ENCODE measurements at places on chromosomes 11 and 22. TPM values are rescaled to one million over a fixed set of nuclear protein-coding genes. Genes with fewer than 3 reads are reported as not detected.

The MS4A4A gene
- not detected for total RNA-seq

The C11orf97 gene
- total RNA-seq = not detected

The GALR3 gene
- 0.26 TPM for total RNA-seq

The AQP11 gene
- total RNA-seq = 0.39 TPM

The CYP2D6 gene
- 2.4 TPM for total RNA-seq

The TSSK2 gene
- total RNA-seq = not detected

The MPZL3 gene
- total RNA-seq = 0.33 TPM

The MRGPRX3 gene
- not detected for total RNA-seq

The CEP57 gene
- 79.8 TPM for total RNA-seq

The PRR33 gene
- not detected for total RNA-seq

The FOSL1 gene
- 29.0 TPM for total RNA-seq

The OR5B21 gene
- total RNA-seq = not detected

The RFPL2 gene
- total RNA-seq = not detected

- no peak overlapping the region for H3K4me3 ChIP-seq
- no peaks in the 10 kb centered on the region for H3K36me3 ChIP-seq
- H3K4me1 ChIP-seq = peaks cover 7% of the 10 kb centered on the region
- H3K27ac ChIP-seq = no peak overlapping the region
Observed at GRCh38 chr11:38927993-38928392, 2330.0 kb upstream of the RAG2 start.

- no peaks in the 10 kb centered on the region for H3K4me1 ChIP-seq
- no peak for DNase-seq
- no peaks in the 10 kb centered on the region for H3K36me3 ChIP-seq
- no peak overlapping the region for H3K4me3 ChIP-seq
- no peaks in the 10 kb centered on the region for H3K27me3 ChIP-seq
Observed at GRCh38 chr11:50220651-50221050, 188.0 kb downstream of the OR4C45 start.

DNA sequence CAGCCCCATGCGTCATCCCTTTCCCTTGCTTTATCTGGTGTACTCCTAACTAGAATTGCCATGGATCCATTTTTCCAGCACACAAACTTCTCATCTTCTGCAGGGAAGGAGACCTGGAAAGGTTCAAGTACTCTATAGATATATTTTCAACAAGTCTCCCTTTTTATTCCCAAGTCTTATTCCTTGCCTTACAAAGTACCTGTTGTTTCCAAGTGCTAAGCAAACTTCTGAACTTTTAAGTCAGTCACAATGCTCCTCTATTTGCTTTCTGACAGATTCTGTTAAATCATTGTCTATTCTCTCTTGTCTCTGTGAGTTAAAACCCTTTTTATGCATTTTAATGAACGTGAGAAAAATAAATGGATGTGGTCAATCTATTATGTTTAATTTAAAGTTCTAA lies 20.4 kb downstream of the CCDC73 start:
- DNase-seq = no peak
- H3K4me1 ChIP-seq = no peaks in the 10 kb centered on the region
- no peaks in the 10 kb centered on the region for H3K27me3 ChIP-seq
- H3K27ac ChIP-seq = no peak overlapping the region
- no peaks in the 10 kb centered on the region for H3K36me3 ChIP-seq

- peaks cover 15% of the 10 kb centered on the region for H3K36me3 ChIP-seq
- no peaks in the 10 kb centered on the region for H3K27me3 ChIP-seq
- H3K4me1 ChIP-seq = no peaks in the 10 kb centered on the region
- no peak overlapping the region for H3K4me3 ChIP-seq
- no peak overlapping the region for H3K27ac ChIP-seq
- no peak for DNase-seq
Observed at GRCh38 chr22:31739795-31740201, 10.1 kb downstream of the PRR14L start.

DNA sequence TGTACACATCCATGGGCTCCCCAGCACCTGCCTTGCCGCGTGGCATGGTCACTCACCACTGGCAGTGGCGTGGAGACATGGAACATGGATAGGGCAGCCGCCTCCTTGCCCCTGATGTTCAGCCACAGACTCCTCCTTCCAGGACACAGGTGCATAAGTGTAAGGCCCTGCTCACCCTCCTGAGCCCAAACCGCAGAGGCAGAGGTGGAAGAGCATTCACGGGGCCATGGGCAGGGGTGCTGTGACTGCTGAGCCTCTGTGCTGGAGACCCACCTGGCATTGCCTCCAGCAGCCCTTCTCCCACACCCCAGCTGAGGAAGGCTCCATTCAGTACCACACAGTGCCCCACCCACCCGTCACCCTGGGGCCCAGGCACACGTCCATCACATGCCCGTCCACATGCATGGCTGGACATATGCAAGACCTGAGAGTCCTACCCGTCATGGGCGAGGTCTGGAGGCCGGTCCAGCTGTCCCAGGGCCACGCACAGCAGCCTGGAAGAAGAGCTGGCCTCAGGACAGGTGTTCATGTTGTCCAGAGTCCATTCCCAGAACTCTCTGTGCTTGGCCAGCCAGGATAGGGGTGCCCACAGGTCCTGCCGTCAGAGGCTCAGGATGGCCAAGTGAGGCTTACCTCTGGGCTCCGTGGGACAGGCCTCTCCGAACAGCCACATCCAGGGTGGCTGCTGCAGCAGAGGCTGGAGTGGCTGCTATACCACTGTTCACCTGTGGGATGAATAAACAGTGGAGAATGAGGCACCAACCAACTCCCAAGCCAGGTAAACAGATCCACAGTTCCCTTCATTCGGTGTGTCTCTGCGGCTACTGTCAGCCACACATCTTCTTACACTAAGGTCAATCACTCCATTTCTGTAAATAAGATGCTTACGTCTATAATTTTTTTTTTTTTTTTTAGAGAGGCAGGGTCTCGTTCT lies 1.7 kb upstream of the TUBGCP6 start:
- peak overlapping the region; percentile 98 for H3K4me3 ChIP-seq
- peaks cover 19% of the 10 kb centered on the region for H3K36me3 ChIP-seq
- H3K27ac ChIP-seq = no peak overlapping the region
- H3K27me3 ChIP-seq = no peaks in the 10 kb centered on the region

DNA sequence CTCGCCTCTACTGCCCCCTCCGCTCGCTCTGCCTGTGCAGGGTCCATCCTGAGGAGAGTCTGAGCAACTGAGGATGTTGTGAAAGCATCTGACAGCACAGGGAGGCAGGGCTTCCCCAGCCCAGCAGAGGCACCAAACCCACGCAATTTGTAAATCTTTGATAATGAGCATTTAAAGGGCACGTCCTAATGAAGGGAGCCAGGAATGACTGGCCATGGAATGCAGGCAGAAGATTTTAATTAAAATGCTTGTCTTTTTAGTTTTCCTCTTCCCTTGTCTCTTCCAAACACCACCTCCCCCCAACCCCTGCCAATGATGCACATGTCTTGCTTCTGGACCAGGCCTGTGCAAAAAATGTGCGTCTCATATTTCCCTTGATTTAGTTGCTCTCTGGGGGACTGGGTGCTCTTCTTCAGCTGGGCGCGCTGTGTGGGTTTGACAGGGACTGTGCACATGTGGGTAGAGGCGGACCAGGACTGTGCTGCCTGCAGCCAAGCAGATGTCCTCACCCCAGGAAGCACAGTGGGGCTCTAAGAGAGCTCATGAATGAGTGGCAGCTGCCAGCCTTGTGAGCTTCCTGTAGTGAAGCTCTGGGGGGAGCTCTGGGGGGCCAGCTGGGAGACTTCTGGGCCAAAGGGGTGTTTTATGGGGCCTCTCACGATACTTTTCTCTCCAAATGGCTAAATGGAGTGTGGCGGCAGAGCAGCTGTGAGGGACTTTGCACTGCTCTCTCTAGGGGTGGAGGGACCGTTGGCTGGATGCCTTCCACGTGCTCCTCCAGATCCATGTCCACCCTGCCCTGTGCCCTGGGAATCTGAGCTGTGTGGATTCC lies 273.5 kb downstream of the ST3GAL4 start:
- no peaks in the 10 kb centered on the region for H3K36me3 ChIP-seq
- H3K4me1 ChIP-seq = peaks cover 47% of the 10 kb centered on the region
- peak overlapping the region; percentile 33 for H3K27ac ChIP-seq
- no peaks in the 10 kb centered on the region for H3K27me3 ChIP-seq

GRCh38 chr11:73159297-73159696 lies 17.2 kb upstream of the FCHSD2 start:
- H3K27ac ChIP-seq = no peak overlapping the region
- no peak overlapping the region for H3K4me3 ChIP-seq
- no peak for DNase-seq
- H3K4me1 ChIP-seq = no peaks in the 10 kb centered on the region

GRCh38 chr11:70080763-70081162 lies 2.6 kb downstream of the ANO1 start:
- no peaks in the 10 kb centered on the region for H3K36me3 ChIP-seq
- H3K4me1 ChIP-seq = no peaks in the 10 kb centered on the region
- no peak for DNase-seq
- no peak overlapping the region for H3K27ac ChIP-seq

- no peaks in the 10 kb centered on the region for H3K27me3 ChIP-seq
- H3K27ac ChIP-seq = peak overlapping the region; percentile 4
- peaks cover 46% of the 10 kb centered on the region for H3K36me3 ChIP-seq
- no peak for DNase-seq
Observed at GRCh38 chr22:36339171-36340065, 48.3 kb downstream of the MYH9 start.

- H3K4me3 ChIP-seq = no peak overlapping the region
- H3K4me1 ChIP-seq = no peaks in the 10 kb centered on the region
- H3K27ac ChIP-seq = no peak overlapping the region
- H3K36me3 ChIP-seq = no peaks in the 10 kb centered on the region
- H3K27me3 ChIP-seq = no peaks in the 10 kb centered on the region
Observed at GRCh38 chr11:65814131-65814985, 19.4 kb upstream of the SNX32 start.

- H3K27me3 ChIP-seq = peaks cover 6% of the 10 kb centered on the region
- peaks cover 7% of the 10 kb centered on the region for H3K4me1 ChIP-seq
Observed at GRCh38 chr22:45934168-45934564, 42.8 kb downstream of the WNT7B start.

GRCh38 chr22:35637254-35637653 lies 11.0 kb upstream of the APOL6 start:
- no peaks in the 10 kb centered on the region for H3K4me1 ChIP-seq
- H3K27me3 ChIP-seq = no peaks in the 10 kb centered on the region
- H3K36me3 ChIP-seq = no peaks in the 10 kb centered on the region
- H3K4me3 ChIP-seq = no peak overlapping the region

DNA sequence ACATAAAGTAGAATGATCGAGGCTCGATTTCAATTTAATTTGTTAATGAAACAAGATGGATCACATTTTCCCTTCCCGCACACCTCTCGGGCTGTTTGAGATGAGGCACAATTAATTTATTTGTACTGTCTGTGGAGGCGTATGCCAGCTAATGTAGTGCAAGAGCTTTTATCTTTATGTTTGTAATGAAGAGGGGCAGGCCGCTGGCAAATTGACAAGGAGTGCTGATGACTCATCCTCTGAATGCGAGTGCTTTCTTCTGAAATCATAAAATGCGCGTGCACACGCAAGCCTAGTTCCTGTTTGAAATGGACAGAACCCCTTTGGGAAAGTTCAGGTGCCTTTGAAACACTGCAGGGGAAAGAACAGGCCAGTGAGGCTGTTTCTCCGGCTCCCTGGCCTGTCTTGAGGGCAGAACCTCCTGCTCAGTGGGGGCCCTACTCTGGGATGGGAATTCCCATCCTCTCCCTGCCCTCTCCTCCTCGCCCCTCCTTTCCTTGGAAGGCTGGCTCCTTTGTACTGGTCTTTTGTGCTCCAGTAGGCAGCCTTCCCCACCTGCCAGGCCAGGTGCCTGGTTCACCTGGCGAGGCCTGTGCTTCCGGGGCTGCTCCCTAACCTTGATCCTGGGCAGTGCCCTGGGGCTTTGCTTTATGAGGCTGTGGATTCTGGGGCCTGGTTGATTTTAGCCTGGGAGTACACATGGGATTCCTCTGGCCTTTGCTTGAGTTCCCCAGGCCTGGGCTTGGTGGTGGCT lies 50.3 kb downstream of the TEAD1 start:
- H3K4me1 ChIP-seq = peaks cover 51% of the 10 kb centered on the region
- peak overlapping the region; percentile 37 for H3K4me3 ChIP-seq

DNA sequence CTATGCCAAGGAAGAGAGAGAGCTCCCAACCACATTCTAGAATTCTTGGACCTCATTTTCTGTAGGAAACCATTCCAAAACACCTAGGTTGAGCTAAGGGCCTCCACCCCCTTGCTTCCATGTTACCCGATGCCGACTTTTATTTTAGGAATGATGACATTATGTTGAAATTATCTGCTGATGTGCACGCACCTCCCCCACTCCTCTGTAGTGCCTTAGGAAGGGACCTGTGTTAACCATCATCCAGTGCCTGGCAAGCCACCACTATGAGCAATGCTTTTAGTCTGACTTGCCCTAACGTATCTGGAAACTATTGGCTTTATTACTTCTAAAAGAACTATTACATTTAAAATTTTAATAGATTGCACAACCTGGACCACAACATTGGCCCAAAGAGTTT lies 42.1 kb downstream of the NCAPD3 start:
- H3K4me1 ChIP-seq = no peaks in the 10 kb centered on the region
- no peak for DNase-seq
- no peak overlapping the region for H3K4me3 ChIP-seq
- H3K36me3 ChIP-seq = peaks cover 81% of the 10 kb centered on the region
- H3K27ac ChIP-seq = no peak overlapping the region

DNA sequence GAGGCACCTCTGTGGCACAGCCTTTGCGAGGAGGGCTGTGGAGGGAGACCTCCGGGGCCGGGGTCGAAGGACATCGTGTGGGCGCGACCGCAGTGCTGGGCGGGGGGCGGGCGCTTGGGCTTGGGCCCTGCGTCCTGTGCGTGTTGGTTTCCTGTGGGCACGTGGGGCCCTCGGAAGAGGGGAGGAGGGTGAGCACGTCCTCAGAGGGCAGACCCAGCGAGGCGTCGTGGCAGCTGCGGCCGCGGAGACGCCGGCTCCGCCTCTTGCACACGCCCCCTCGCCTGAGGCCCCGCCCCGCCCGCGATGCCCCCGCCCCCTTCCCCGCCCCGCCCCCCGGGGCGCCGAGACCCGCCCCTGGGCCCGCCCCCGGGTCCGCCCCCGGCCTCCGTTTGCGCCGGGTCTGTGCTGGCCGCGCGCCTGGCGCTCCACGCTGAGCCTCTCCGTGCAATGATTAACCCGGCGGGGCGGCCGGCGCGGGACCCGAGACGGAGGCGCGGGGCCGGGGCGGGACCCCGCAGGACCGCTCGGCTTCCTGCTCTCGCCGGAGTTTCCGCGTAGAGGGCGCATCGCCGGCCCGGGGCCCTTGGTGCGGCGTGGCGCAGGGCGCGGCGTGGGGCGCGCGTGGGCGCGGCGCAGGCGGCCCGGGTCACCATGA lies at the start of gene PRR5:
TSS of gene PRR5 (plus strand) at position 381 of the 655 bp plus-strand sequence. CDS start at position 652, 271 bp downstream.
- H3K36me3 ChIP-seq = no peaks in the 10 kb centered on the region
- no peaks in the 10 kb centered on the region for H3K27me3 ChIP-seq
- H3K4me3 ChIP-seq = peak within 1 kb of the TSS; percentile 87
- peak within 1 kb of the TSS; percentile 64 for H3K27ac ChIP-seq
- peak; percentile 56 for DNase-seq
- H3K4me1 ChIP-seq = peaks cover 4% of the 10 kb centered on the region

- no peaks in the 10 kb centered on the region for H3K27me3 ChIP-seq
- H3K27ac ChIP-seq = no peak overlapping the region
- no peak overlapping the region for H3K4me3 ChIP-seq
- peaks cover 8% of the 10 kb centered on the region for H3K4me1 ChIP-seq
- H3K36me3 ChIP-seq = no peaks in the 10 kb centered on the region
Observed at GRCh38 chr11:83051760-83052671, 19.7 kb downstream of the RAB30 start.

- no peak overlapping the region for H3K4me3 ChIP-seq
- no peaks in the 10 kb centered on the region for H3K27me3 ChIP-seq
- no peak overlapping the region for H3K27ac ChIP-seq
- H3K36me3 ChIP-seq = no peaks in the 10 kb centered on the region
- no peak for DNase-seq
Observed at GRCh38 chr11:113411536-113411935, 24.0 kb downstream of the ANKK1 start.

All from A673 (cell line).